ENCODE measurements at places on chromosomes 7 and 10. TPM values are rescaled to one million over a fixed set of nuclear protein-coding genes. Genes with fewer than 3 reads are reported as not detected.

The FUOM gene
- 28.3 TPM for total RNA-seq

The NPC1L1 gene
- total RNA-seq: not detected

The ASZ1 gene
- total RNA-seq: not detected

The SP8 gene
- not detected for total RNA-seq

The SFR1 gene
- total RNA-seq: 17.2 TPM

- no peak for DNase-seq
Observed at GRCh38 chr7:24705461-24705954, 51.8 kb downstream of the GSDME start.

DNA sequence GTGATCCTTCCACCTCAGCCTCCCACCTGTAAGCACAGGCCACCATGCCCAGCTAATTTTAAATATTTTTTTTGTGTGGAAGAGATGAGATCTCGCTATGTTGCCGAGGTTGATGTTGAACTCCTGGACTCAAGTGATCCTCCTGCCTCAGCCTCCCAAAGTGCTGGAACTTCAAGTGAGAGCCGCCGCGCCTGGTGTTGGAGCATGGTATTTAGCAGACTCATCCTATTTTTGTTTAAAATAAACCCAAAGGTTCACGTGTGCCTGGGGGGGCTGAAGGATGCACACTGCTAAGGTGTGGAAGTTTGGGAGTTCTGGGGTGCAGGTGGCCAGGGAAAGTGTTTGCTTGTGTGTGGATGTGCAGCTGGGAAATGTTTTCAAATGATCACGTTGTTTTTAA, 18.1 kb downstream of the PDGFA start:
- no peak for DNase-seq

DNA sequence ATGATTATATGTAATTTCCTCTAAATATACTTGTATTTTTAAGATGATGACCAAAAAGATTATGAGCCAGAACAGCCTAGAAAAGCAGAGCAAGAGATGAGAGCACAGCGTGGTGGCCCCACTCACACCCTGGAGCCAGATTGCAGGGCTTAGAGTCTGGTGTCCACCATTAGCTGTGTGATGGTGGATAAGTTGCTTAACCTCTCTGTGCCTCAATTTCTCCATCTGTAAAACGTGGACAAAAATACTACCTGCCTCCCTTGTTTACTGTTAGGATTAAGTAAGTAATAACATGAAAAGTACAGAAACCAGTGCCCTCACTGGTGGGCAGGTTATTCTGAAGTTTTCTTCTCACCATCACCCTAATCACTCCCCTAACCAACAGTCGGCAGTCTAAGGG, 212.3 kb downstream of the COBL start:
- DNase-seq: no peak

DNA sequence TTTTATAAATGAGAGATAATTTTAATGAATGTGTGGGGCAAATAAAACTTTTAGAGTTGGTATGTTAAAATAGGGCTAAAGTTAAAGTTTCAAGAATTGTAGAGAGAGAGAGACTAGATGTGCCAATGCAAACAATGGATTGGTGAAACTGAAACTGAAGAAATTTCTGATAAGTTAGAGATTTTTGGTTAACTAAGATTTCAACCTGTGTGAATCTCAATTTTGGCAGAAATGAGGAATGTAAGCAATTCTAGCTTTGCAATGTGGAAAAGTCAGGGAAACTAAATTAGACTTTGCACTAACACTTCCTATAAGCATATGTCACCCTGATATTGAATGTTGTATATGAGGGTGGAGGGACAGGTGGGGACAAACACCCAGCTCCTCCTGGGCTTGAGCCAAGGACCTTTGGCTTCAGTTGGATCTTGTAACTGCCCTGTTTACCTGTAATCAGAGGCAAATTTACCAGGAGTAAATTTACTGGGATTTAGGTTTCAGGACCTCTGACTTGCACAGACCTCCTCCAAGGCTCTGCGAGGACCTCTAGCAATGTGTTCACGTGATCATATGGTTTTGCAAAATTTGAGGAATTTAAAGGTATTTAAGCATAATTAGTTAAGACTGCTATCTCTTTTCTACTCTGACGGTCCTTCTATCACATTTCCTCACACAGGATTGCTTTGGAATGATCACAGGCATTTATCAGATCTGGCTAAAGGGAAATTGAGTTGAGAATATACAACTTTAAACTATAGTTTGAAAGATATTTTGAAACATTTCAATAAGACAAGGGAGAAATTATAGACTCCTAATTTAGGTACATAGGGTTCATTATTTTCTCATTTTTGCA, 33.1 kb upstream of the RPA3 start:
- no peak for DNase-seq

GRCh38 chr7:141014125-141014523, 628 bp downstream of the MRPS33 start:
- DNase-seq: no peak

- DNase-seq: no peak
Observed at GRCh38 chr7:11447106-11447505, 384.9 kb downstream of the THSD7A start.

GRCh38 chr7:137816696-137817320, 30.0 kb downstream of the DGKI start:
- no peak for DNase-seq

Measured in activated CD4-positive, alpha-beta T cell treated with anti-CD3 and anti-CD28 coated beads for 36 hours (primary cell).